ENCODE measurements at places on chromosomes 5 and 9.

DNA sequence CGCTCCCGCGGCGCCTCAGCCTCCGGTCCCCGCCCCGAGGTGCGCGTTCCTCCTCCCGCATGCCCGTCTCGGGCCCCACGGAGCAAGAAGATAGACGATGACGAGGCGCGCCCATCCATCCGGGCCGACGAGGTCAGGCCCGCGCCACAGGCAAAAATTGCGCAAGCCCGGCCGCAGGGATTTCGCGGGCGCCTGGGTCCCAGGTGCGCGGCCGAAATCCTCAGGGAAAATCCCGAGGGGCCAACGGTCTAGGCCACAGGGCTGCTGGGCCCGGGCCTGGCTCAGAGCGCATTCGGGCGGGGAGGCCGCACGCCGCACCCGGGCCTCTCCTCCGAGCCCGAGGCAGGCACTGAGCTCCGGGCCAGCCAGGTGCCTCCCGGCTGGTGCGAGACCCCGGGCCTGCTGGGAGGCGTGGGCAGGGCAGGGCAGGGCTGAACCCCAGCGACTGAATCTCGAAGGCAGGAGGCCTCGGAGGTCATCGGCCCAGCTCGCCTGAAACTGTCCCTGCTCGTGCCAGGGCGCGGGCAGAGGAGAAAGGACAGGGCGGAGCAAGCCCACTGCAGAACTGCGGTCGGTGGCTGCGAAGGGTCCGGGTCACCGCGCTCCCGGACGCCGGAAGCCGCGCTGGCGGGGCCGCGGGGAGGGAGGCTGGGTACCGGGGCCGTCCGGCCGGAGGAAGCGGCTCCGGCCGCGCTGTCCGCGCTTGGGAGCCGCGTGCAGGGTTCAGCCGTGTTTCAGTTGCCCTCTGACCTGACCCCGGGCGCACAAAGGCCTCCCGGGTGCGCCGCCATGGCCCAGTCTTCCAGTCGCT is 66.8 kb downstream of the FOXD1 start:
- DNase-seq: no peak

- no peak for DNase-seq
Observed at GRCh38 chr5:168123631-168124528, 167.6 kb upstream of the WWC1 start.

DNA sequence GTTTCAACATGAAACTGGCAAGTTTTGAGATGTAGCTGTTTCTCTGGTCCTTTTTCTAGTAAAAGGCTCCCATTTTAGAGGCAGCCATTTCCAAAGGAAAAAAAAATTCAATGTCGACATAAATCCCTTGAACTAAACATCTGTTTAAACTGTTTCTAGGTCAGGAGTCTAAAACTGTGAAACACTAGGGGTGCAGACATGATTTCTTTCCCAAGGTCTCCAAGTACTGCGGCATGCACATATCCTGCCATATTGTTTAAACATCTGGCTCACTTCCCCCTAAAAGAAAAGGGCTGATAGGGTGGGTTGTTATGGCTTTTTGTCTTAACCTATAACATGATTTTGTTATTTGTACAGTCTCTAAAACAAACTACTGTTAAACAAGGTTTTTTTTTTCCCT is 51.1 kb downstream of the NFIB start:
- no peak for DNase-seq

DNA sequence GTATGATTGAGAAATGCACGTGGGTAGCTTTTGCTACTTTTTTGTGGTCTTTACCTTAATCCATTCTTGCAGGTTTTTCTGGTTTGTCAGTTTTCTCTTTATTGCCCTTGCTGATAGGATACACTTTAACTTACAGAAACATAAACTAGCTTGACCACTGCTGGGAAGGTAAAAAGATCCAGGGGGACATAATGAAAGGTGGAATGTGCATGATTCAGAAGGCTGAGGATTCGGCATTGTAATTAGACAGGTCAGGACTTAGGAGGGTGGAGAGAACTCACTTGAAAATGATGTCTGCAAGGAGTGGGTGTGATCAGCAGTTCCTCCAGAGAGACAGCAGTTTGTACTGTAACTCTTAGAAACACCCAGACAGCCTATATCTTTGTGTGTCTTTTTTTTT is 19.8 kb upstream of the TXNDC8 start:
- no peak for DNase-seq

DNA sequence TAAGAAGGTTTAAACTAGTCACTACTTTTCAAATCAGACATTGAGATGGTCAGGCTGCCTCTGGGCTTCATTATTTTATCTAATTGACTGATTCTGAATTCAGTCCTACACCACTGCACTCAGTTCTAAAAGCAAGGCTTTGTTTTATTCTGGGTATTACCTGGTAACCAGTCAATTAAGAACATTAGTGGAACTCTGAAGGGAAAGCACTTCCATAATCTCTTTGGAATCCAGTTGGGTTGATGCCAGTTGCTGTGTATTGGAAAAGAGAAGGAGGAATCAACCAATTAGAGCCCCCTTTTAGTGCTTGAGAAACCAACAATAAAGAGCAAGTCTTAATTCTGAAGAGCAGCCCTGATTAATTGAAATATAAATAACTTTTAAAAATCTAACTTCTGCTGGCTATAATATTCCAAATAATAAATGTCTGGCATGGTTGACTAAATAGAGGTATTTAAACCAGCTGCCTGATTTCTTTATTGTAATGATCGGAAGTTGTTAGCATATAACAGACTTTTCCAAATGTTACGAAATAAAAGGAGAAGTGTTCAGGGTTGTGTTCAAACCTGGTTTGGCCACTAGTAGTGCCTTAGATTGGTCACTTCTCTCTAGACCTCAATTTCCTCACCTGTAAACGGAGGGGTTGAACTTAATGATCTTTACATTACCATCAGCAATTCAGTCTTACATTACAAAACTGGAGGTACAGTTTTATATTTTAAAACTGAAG is 32.0 kb downstream of the CPEB4 start:
- DNase-seq: no peak

DNA sequence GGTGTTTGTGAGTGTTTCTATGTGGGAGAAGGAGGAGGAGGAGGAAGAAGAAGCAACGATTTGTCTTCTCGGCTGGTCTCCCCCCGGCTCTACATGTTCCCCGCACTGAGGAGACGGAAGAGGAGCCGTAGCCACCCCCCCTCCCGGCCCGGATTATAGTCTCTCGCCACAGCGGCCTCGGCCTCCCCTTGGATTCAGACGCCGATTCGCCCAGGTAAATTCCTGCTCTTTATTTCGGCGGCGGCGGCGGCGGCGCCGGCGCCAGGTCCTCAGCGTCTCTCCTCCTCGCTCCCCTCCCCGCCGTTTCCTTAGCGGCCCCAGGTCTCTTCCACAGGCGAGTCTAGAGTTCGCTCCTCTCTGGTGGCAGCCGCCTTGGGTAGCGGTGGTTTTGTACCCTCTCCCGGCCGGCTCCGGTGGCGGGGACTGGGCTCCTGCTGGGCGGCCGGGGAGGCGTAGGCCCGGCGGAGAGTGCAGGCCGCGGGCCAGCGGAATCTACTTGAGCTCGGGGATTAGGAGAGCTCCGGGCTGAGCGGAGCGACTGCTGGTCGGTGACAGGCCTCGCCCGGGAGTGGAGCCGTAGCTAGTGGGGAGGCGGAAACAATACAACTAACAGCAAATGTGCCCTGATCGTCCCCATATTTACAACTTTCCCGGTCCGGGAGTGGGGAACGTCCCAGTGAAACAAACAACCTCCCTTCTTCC is 547 bp downstream of the NIPBL start:
- DNase-seq: peak; percentile 68

DNA sequence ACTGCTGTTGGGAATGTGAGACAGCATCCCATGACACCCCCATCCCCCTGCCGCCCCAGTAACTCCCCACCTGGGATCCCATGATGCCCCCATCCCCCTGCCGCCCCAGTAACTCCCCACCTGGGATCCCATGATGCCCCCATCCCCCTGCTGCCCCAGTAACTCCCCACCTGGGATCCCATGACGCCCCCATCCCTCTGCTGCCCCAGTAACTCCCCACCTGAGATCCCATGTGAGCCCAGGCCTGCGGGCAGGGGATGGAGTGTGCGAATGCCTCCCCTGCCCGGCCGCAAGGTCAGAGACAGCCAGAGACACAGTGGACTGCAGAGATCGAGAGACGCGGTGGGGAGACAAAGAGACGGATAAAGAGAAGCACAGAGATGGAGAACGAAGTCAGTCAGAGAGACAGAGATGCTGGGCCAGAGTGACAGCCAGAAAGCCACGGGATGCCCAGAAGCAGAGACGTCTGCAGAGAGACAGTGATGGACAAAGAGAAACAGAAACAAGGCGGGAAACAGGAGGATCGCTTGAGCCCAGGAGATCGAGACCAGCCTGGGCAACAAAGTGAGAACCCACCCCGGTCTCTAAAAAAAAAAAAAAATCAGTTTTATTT is 992 bp downstream of the SH2D3C start:
- no peak for DNase-seq

DNA sequence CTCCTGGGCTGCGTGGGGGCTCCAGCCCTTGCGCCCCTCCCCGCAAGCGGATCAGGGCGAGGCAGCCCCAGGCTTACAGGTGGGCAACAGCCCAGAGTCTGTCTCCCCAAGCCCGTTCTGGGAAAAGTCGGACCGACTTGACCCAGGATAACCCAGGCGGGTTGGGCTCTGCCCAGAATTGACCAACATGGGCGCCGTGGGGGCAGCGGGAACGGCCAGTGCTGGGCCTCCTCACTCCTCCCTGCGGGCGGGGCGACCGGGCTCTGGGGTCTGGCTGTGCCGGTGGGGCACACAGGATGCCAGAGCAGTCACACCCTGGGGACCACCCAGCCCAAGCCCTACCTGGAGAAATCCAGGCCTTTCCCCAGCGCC is 15.3 kb upstream of the SYNPO start:
- no peak for DNase-seq

GRCh38 chr5:113050721-113051382 is 74.3 kb downstream of the DCP2 start:
- no peak for DNase-seq

GRCh38 chr9:15935661-15936305 is 382.9 kb downstream of the CCDC171 start:
- no peak for DNase-seq

DNA sequence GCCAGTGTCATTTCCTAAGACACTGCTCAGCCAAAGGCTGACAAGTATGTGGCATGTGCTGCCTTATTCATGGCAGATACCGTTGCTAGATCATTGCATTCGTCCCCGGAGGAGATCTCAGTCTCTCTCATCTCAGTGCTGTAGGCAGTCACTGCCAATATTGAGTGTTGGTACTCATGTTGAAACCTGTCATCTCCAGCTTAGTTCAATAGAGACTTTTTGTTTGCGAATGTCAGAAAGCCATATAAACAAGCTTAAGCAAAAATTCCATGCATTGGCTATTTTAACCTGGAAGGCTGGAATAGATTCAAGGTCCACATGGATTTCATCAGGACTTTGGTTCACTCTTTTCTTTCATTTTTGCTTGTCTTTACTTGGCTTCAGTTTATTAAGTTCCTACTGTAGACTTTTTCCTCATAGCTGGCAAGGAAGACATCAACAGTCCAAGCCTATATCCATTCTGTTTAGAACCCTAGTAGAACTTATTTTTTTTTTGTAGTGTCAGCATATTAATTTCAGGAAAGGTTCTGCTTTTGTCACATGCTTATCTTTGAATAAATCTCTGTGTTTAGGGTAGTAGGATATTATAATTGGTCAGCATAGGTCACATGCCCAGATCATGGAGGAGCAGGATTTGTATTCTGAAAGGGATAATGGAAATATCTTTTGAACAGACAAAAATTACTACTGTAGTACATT is 66.8 kb downstream of the FCHO2 start:
- DNase-seq: no peak

DNA sequence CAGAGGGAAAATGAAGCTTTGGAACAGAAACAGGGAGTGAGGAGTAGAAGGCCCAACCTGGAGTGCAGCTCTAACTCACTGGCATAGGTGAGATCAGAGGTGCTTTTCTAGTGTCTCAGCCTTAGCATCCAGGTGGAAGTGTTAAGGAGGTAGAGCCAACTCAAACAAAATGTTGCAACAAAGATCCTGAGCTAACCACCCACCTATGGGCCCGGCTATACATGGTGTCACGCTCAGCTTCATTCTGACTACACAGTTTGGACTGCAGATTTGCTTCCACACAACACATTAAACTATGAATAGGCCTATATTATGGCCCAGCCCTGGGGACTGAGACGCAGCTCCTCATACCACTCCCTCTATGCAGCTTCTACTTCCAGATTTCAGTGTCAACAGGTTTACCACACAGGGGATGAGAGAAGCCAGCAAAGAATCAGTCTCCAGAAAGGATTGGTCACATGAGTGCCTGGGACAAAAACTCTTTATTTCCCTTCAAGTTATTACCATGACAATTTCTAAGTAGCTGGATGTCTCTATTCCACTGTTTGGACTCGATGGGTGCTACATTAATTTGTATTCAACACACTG is 9.0 kb downstream of the C5orf63 start:
- DNase-seq: no peak

- DNase-seq: peak; percentile 78
Observed at GRCh38 chr5:152305525-152305924, 99.6 kb downstream of the NMUR2 start.

DNA sequence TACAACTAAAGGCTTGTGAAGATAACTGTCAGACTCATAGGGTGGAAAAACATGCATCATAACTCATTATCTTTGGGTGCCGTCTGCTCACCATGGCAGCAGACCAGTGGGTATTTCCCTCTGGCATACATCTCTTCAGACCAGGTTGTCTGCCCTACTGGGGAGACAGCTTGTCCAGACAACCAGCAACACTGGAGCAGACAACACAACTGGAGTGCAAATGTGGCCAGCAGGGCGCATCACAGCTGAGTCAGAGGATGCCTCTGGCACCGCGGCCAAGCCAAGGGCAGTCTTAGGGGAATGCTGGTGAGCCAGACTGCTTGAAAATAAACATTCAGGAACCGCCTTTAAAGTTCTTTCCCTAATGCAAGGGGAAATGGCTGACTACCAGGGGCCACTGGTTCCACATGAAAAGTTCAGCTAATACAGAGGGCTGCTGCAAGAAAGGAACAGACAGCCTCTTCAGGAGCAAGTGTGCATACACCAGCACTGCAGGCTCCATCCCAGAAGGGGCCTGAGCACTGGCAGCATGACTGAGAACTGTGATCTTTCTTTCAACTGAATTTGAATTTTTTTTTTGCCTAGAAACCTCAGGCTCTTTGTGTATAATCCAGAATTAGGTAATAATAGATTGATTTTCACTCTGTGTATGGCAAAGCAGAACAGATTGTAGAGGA is 77.3 kb downstream of the MAMDC2 start:
- peak; percentile 40 for DNase-seq

DNA sequence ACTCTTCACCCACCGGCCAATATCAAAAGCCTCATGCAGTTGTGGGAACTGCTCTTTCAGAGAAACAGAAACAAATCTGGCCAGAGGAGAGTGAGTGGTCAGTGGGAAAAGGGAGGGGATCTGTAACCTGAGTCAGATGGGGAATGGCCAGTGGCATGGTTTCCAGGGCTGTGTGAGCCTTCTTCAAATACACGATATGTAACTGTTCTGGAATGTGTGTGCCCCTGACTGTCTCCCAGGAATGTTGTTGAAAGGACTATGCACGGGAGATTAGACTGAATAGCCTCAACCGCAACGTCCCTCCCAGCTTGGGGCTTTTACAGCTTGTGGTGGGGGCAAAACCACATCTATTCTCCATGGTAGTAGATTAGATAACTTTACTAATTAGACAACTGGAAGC is 60.8 kb downstream of the SH3TC2 start:
- no peak for DNase-seq

- DNase-seq: no peak
Observed at GRCh38 chr5:41875121-41875520, 4.9 kb upstream of the OXCT1 start.
